ENCODE measurements at places on chromosomes 1 and 21.

DNA sequence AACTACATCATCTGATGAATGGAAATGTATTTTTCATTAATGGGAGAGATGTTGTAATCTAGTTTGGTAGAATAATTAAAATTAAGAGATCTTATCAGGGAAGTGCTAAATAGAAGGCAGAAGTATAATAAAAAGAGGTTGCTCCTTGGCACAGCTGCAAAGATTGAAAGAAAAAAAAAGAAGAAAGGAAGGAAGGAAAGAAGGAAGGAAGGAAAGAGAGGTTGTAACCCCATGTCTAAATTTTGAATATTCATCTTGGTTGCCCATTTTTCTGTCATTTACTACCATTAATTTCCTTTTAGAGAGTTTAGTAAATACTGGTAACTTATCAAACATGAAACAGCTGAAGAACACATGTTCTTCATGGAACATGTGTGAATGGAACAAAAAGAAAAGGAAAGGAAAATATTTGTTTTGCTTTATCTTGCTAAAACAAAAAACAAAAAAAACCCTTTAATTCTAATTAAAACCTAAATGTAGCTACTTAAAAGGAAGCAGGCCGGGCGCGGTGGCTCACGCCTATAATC lies 10.5 kb upstream of the MDM4 start:
- no peak for DNase-seq

- DNase-seq = peak; percentile 23
Observed at GRCh38 chr1:160837558-160838205, 25.0 kb downstream of the CD244 start.

DNA sequence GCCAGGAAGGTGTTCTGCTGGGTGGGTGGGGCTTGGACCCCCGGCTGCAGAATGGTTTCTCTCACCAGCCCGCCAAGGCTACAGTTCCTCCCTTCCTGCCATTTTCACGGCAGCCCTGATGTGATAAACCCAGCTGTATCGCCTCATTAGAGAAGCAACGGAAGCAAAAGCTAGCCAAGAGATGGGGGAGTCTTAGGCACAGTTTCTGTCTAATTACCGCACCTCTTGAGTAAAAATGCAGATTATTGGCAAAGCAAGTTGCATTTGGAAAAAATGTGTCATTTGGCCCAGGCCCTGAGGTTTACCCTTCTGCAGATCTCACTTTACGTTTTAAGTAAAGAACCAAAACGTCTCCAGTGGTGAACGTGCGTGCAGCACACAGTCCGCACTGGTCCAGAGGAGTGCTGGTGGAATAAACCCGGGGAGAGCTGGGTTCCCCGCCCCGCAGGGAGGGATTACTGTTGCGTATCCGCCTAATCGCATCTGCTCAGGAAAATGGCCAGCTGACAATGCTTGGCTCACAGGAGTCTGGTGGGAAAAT lies 109.9 kb downstream of the GALNT2 start:
- peak; percentile 93 for DNase-seq

DNA sequence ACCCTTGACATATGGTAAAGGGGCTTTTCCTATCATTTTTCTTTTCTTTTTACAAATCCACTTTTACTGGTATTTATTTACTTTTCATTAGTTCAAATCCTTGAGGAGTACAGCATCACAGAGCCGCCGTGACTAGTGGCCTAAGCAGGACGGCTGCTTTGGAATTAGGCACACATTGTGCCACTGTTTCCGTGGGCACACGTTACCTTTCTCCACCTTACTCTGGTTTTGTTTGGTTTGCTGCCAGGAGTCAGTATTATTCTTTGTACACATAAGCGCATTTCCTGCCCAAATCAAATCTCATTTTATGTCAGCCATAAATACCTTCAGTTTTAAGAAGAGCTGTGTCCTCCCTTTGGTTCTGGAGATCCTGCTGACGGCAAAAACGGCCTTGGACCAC lies 31.2 kb downstream of the SCCPDH start:
- no peak for DNase-seq

DNA sequence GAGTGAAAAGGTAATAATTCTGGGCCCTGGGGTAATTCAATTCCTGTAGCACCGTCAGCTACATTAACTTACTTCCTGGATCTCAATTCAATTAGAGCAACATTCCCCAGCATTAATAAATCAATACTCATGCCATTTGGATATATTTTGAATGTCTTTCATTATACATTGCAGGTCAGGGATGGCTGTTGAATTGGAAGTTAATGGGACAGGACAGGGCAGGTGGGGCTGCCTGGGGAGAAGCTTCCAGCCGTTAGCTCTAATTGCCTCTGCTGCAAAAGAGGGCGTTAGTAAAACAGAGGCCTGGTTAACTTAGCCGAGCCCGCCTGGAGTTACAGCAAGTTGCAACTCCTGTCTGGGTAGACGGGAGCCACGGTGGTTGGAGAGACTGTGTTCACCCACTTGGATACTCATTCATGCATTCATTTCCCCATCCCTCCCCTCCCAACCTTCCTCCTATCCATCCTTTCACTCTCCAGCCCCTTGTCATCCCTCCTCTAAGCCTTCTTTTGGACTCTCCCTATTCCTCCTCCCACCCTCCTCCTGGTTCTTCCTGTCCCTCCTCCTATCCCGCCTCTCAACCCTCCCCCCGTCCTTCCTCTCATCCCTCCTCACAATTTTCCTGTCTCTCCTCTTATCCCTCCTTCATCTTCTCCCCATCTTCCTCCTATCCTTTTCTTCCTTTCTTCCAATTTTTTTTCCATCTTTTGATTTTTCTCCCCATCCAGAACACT lies 137.6 kb upstream of the RUNX3 start:
- peak; percentile 26 for DNase-seq

DNA sequence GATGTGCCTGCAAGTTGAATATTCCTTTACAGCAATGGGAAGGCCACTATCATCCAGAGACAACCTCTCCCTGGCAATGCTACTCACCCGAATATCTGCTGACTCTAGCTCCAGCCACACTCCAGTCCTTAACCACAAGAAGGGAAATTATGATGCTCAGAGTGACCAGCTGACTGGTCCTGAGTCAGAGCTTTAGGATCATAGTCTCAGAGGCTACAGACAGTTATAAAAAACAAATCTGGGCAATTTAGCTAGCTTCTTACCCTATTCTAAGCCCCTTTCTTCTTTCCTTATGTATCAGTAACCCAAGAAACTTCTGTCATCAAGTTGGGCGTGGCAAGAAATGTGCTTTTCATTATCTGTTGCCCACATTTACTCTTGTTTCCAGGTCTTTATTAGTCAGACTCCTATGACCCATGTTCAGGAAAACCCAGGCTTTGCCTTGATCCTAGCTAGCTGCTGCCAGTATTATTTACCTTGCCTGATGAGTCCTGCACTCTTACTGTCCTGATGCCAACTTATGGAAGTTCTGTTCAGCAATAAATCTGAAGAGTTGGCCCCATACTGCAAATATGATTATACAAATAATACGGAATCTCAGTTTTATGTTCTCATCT lies 207.0 kb downstream of the TTLL7 start:
- no peak for DNase-seq

- DNase-seq = no peak
Observed at GRCh38 chr1:46411601-46412341, 17.7 kb downstream of the FAAH start.

- DNase-seq = no peak
Observed at GRCh38 chr1:41652384-41653265, 168.1 kb upstream of the EDN2 start.

GRCh38 chr1:25474439-25475047 lies 43.8 kb downstream of the MACO1 start:
- DNase-seq = no peak

DNA sequence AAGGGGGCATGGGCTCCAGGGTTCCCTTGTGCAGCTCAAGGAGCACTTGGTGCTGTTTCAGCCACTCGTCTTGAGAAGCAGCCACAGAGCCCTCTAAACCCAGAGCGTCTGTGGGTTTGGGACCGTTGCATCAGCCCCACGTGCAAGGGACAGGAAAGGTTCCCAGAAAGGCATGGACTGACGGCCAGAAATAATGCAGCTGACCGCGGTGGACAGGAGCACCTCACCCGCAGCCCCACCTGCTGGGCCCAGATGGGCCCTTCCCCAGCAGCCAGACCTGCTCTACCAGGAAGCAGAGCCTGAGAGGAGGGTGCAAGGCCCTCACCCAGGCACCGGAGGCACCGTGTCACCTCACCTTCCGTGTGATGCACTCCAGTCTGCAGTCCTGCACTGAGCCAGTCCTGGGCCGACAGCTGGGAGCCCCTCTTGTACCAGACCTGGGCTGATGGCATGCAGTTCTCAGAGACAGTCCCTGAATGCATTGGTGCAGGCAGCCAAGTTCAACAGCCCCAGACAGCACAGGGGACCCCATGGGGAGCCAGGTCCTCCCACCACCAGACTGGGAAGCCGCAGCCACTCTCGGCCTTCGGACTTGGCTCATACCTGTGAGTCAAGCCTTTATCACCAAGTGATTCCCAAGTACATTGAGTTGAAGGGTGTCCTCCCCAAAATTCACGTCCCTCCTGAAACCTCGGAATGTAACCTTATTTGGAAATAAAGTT lies 4.8 kb upstream of the TFF3 start:
- no peak for DNase-seq

DNA sequence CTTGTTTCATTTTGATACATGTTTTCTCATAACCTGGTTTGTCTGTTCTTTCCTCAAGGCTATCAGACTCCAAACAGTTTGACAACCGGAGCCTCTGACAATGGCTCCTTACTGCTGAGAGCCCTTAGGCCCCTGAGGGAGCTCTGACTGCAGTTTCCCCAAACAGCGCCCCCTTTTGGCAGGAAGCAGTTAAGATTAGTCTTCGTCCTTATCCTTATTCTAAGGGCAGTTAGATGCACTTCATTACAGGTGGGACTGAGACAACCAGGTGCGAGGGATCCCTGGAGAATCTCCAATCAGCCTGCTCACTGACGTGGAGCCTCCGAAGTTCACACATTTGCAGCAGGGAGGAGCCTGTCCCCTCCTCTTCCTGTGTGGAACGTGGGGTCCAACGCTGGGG lies 393.1 kb downstream of the BRINP3 start:
- DNase-seq = peak; percentile 23

- no peak for DNase-seq
Observed at GRCh38 chr1:168792592-168793125, 63.7 kb upstream of the DPT start.

DNA sequence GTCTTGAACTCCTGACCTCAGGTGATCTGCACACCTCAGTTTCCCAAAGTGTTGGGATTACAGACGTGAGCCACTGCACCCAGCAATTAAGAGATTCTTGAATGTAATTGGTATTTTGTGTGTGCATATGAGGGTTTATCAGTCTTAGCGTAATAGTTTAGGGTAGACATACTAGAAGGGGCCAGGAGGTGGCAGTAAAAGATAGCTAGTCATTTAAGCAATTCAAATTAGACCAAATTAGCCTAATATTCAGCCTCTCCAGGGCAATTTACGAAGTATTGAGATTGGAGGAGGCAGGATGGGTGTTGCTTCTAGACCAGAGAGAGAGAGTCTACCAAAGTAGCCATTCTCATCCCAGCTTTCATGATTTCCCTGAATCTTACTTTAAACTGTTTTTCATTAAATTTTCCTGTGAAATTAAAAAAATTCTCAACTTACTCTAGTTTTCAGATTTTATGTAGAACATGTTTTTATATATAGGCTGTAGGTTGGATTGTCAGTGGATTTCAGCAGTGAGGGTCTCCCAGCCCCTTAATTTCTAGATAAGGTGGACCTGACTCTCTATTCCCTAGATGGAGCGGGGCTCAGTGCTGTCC lies 119.7 kb downstream of the HHAT start:
- DNase-seq = peak; percentile 63

DNA sequence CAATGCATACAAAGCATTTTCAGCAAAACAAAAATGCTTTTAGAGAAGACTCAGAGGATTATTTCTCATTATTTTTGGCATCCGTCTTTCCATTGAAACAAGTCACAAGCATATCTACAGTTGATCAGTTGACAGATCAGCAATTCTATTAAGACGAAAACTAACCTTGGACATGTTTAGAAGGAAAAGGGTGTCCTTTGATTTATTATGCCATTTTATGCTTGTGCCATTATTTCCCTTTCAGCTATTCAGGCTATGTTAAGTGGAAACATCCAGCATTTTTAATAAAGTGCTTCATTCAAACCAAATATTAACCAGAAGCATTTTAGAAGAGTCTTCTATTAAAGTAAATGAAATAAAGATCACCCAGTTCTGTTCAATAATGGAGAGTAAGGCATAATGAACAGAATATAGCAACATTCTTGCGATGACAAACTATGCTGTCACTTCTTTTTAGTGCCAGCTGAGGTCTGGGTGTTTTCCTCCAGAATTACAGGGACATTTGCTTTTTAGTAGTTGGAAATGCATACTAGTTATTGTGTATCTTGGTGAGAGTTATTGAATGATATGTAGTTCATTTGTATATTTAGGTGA lies 481.4 kb downstream of the PLA2G4A start:
- no peak for DNase-seq

GRCh38 chr21:46459356-46460112 lies 843 bp downstream of the DIP2A start:
- DNase-seq = peak; percentile 24

GRCh38 chr21:45167796-45168222 lies 93.4 kb downstream of the ADARB1 start:
- no peak for DNase-seq

- DNase-seq = no peak
Observed at GRCh38 chr1:206020393-206021007, 3.2 kb downstream of the CTSE start.

GRCh38 chr21:14763695-14764064 lies 217.6 kb upstream of the SAMSN1 start:
- no peak for DNase-seq

DNA sequence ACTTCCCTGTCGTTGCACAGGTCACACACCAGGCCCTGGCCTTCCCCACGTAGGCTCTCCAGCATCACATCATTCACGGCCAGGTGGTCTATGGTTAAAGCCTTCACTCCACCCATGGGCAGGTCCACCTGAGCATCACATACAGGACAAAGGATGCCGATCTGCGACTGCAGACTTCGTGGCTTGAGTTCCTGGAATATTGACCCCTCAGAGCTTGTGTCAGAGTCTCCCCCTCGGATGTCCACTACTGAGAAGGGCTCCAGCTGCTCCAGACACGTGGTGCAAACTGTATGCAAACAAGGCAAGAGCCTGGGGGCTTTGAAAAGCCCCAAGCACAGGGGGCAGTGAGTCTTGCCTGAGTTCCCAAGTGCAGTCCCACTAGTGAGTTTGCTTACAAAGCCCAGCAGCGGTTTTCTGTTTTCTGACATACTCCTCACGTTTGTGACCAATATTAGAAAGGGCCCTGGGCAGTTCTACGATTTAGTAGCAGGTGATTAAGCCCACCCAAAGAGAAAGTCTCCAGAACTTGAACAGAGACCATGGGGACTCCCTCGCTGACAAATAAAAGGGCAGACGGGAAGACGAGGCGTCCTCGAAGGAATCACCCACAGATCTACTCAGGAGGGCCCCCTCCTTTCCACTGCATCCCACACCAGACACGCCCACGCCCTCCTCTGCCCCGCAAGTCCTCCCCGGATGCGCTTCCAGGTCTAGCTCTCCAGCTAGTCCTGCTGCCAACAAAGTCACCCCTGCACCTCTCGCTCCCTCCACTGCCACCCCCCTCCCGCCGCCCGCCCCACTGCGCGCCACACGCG lies 568 bp downstream of the TRIM45 start:
- DNase-seq = no peak
